ENCODE measurements at places on chromosomes 16 and 17.

DNA sequence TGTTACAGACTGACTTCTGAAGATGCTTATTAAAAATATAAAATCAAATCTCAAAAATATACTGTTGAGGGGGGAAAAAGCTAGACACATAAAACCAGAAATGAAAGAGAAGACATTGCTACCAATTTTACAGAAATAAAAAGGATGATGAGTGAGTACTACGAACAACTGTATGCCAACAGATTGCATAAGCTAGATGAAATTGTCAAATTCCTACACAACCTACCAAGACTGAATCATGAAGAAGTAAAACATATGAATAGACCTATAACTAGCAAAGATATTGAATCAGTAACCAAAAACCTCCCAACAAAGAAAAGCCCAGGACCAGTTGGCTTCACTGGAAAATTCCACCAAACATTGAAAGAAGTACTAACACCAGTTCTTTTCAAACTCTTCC is 3.5 kb upstream of the CAPNS2 start:
- no peak for DNase-seq

- no peak for DNase-seq
Measured at GRCh38 chr17:45653616-45654015, 130.5 kb upstream of the CRHR1 start.

DNA sequence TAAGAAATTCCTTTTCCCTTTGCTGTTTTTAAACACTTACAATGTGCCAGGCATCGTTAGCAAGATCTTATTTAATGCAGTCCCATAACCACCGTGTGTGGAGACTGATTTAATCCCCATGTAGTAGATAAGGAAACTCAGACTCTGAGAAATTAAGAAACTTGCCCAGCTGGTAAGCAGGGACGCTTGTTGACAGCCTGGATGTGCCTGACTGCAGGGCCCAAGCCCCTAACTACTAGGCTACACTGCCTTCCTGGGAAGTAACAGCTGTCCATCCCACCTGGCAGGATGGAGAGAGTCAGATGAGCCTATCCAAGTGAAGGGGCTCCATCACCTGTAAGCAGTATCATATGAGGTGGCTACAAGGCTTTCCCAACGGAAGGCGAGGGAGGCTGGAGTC is 23.1 kb downstream of the CDK5RAP3 start:
- DNase-seq = no peak

DNA sequence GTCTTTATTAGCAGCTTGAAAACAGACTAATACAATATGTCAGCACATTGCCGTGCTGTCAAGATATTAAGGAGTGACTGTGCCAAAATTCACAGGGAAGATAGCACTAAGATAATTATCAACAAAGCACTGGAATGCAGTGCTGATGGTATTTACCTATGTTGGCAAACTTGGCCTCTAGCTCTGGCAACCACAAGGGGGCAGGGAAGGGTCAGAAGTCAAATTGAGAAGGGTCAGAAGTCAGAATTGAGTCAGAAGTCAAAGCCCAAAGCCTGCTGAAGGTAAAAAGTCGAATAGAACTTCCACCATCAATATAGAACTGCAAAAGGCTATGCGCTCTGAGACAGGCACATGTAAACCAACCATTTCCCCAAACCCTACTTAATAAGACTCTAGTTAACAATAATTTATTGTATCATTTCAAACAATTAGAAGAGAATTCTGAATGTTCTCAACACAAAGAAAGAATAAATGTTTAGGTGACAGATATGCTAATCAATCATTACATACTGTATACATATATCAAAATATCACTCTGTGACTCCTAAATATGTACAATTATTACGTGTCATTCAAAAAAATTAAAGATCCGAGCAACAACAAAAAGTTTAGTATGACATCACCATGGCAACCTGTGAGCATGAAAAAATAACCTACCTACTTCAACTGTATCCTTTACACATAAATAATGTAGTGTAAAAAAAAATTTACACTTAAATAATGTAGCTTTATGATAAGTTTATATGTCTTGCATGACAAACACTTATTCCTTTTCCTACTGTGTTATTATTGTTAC is 916.1 kb downstream of the KCNJ2 start:
- no peak for DNase-seq

DNA sequence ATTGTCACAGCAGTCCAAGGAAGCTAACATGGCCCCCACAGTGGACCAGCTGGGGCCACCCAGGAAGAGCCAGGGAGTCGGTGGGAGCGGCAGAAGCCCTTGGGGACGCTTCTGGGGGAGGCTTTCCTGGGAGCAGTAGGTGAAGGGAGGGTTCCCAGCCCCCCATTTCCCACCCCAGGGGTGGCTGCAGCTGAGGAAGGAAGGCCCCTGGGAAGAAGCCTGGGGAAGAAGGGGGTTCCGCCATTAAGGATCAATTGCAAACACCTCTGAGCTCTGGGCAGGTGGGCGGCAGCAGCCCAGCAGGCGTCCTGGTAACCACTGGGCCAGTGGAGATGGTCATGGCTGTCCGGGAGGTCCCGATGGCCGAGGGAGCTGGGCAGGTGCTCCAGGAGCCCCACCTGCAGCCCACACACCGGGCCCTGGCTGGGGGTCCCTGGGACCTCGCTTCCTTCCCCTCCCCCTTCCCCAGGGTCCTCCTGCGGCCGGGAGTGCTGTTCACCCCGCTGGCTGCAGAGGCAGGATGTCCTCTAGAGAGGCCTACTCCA is 592 bp upstream of the PERCC1 start:
- no peak for DNase-seq

- DNase-seq = no peak
Measured at GRCh38 chr16:638034-638543, 2.0 kb upstream of the METTL26 start.

DNA sequence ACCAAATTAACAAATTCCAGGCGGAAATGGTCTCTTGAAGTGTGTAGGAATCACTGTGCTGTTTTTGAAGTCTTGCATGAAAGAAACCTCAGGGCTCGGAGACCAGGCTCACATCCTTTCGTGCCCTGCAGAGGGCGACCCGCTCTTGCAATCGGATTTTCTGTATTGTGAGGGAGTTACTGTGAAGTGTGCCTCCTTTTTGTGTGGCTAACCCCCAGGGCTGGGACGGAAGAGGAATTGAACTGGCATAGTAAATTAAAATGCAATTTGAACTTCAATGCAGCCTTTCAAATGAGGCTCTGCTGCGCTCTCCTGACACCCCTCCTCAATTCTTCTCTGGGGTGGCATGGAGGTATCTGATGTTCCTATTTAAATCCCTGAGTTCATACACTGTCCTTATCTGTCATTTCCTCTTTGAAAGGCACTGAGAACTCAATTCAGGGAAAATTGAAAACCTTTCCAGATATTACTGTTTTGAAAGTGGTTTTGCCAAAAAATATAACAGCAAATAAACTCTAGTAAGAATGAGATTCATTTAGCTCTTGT is 51.5 kb upstream of the MGAT5B start:
- DNase-seq = peak; percentile 56

GRCh38 chr16:61146429-61146828 is 889.8 kb downstream of the CDH8 start:
- no peak for DNase-seq

DNA sequence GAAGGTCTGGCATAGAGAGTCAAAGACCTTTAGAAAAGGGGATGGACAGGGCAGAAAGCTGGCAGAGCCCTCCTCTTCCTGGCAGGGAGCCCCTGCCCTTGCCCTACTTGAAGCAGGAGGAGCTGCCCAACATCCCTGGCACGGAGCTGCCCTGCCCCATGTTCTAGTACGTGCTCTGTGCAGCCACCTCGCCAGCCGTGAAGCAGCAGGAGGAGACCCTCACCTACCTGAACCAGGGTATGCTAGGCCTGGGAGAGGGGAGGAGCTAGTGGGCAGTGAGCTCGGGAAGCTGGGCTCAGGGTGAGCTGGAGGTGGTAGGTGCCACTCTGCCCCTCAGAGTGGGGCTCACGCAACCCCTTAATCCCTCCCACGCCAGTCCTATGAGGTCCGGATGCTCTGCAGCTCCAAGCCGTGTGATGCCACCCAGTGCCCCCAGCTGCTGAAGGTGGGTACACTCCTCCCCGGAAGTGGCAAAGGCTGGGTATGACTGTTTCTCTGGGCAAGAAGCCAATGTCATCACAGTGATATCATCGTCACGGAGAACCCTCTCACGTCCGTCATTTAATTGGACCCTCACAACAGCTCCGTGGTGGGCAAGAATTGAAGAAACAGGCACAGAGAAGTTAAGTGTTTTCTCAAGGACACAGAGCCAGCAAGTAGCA is 12.7 kb upstream of the STAC2 start:
- DNase-seq = peak; percentile 72

- no peak for DNase-seq
Measured at GRCh38 chr16:66113223-66113622, 253.3 kb upstream of the CDH5 start.

DNA sequence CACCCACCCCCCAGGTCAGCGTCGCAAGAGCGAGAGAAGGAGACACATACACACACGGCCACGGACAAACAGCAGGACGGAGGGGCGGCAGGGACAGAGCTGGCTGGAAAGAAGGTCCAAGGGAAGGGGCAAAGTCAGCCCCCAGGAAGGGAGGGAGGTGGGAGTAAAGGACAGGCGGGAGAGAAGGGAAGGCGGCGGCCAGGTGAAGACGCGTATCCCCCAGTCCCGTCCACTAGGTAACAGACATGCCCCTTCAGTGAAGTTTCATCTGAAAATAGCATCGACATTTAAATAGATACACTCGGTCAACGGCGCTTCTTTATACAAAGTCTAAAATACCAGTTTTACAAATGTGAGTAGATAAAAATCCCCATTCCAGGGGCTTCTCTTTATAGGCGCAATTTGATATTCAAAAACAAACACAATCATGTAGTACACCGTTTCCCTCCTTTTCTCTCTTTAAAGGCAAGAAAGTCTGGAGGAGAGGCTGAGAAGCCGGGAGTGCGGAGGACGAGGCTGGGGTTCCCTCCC is 4.5 kb downstream of the CBX8 start:
- no peak for DNase-seq

GRCh38 chr17:81117672-81118198 is 47.6 kb upstream of the PVALEF start:
- DNase-seq = no peak

DNA sequence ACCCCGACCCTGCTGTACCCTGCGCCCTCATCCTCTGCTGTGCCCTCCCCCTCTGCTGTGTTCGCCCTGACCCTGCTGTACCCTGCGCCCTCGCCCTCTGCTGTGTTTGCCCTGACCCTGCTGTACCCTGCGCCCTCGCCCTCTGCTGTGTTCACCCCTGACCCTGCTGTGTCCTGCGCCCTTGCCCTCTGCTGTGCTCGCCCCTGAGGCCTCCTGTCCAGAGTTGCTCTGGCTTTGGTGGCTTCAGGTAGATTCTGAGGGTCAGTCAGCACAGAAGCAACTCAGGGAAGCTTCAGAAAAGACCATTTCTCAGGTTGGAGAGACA is 11.5 kb downstream of the ZNF276 start:
- DNase-seq = no peak

- DNase-seq = no peak
Measured at GRCh38 chr16:51228097-51228659, 77.1 kb upstream of the SALL1 start.

GRCh38 chr17:53626286-53626685 is 196.4 kb upstream of the KIF2B start:
- DNase-seq = no peak

GRCh38 chr17:81203136-81203535 is 19.6 kb downstream of the CEP131 start:
- no peak for DNase-seq

DNA sequence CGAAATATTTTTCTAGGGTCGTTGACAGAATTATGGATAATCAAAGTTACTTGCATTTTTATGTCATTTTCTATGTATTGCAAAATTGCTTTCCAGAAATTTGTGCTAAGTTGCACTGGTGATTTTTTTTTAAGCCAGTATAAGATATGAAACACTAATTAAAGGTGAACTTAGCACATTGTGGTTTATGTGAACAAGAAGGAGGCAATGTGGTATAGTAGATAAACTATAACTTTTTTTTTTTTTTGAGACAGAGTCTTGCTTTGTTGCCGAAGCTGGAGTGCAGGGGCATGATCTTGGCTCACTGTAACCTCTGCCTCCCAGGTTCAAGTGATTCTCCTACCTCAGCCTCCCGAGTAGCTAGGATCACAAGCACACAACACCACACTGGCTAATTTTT is 13.2 kb downstream of the DGKE start:
- DNase-seq = no peak

DNA sequence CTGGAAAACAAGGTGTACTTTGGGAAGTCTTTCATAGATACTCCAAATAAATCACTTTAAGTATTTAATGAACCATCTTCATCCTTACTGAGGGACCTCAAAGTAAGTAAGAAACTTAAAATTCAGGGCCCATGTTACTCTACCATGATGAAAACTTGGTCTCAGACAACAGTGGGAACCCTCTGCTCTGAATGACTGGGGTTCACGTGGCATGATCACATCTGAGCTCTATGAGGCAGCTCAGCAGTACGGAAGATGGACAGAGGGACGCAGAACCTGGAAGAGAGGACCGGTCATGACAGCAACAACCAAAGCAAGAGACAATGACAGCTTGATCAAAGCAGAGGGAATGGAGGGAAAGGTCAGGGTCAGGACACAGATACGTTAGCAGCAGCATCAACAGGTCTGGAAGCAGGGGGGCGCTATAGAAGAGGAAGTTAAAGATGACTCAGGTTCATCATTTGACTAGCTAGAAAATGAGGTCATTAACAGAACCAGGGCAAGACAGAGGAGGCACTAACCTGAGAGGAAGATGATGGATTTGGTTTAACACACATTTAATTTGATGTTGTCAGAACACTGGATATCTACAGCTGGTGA is 9.5 kb downstream of the XPO6 start:
- peak; percentile 25 for DNase-seq

GRCh38 chr17:38663964-38664644 is 10.7 kb downstream of the EPOP start:
- DNase-seq = no peak

GRCh38 chr17:83065660-83066542 is 13.5 kb upstream of the METRNL start:
- no peak for DNase-seq

DNA sequence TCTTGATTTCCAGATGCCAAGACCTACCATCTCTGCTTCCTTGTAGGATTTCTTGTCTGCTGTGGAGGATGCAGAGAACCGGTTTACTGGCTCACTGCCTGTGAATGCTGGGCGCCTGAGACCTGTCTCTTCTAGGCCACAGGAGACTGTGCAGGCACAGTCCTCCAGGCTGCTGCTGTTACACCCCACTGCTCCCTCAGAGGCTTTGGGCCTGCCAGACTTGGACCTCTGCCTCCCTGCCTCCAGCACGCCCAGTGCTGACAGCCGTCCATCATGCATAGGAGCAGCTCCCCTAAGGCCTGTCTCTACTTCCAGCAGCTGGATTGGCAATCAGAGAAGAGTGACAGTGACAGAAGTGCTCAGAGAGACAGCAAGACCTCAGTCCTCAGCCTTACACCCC is 6.1 kb downstream of the HROB start:
- no peak for DNase-seq

- DNase-seq = no peak
Measured at GRCh38 chr17:44492706-44493272, 10.4 kb downstream of the GPATCH8 start.

DNA sequence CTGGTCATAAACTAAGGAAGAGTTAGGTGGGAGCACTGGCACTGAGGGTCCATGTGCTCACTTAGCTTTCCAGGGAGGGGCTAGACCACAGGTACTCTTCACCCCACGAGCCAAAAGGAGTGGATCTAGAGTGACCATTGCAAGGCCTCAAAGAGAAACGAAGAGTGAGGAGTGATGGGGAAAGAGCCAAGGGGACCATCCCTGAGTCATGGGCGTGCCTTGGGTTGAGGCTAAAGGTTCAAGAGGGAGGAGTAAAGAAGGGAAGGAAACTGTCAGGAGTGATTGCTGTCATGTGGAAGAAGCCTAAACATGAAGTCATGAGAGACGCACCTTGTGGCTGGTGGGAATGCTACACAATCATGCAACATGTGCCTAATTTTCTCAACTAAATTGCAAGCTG is 141.0 kb downstream of the CDH13 start:
- no peak for DNase-seq

GRCh38 chr17:8141045-8141444 is 11.2 kb downstream of the PER1 start:
- no peak for DNase-seq

Measured in stimulated activated CD4-positive, alpha-beta T cell treated with anti-CD3 and anti-CD28 coated beads, Interleukin-4, amount 100 ng/mL, for 24 hours (primary cell).